Heart left ventricle (tissue), 16 donors: ENCODE measurements at places on chromosomes 11 and 22. TPM values are rescaled to one million over a fixed set of nuclear protein-coding genes. Genes with fewer than 3 reads are reported as not detected.
A peak's percentile ranks its signal among the peaks of the same experiment; 100 is the strongest.

Gene TTLL1
- 6.2 TPM for total RNA-seq

Gene OR4P4
- not detected for total RNA-seq

Gene GLYAT
- total RNA-seq = not detected

Gene INPPL1
- 138 TPM for total RNA-seq

Gene PHLDB1
- total RNA-seq = 116 TPM

Gene BSX
- total RNA-seq = not detected

Gene KRTAP5-10
- not detected for total RNA-seq

GRCh38 chr11:59756558-59756840, 1.3 kb downstream of the STX3 start:
- peaks cover 8% of the 10 kb centered on the region for H3K36me3 ChIP-seq
- DNase-seq = no peak

DNA sequence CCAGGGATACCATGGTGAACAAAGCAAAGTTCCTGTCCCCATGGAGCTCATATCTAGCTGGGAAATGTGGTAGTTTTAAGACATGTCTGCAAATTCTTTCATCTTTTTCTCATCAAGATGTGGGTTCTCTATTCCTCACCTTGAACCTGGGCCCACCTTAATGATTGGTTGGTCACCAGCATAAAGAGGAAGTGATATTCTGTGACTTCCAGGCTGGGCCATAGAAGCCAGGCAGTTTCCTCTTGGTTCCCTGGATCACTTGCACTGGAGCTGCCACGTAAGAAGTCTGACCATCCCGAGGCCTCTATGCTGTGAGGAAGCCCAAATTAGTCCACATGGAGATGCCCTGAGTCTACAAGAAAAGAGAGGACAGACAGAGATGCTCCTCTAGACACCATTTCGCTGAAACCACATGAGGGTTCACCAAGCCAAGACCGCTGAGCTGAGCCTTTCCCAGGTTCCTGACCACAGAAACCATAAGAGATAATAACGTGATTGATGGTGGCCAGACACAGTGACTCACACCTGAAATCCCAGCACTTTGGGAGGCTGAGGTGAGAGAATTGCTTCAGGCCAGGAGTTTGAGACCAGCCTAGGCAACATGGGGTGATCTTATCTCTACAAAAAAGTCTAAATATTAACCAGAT, 119.5 kb upstream of the ISX start:
- no peaks in the 10 kb centered on the region for H3K4me1 ChIP-seq

- H3K4me3 ChIP-seq = peak overlapping the region; percentile 91
- DNase-seq = no peak
- no peaks in the 10 kb centered on the region for H3K27me3 ChIP-seq
- H3K36me3 ChIP-seq = peaks cover 4% of the 10 kb centered on the region
Measured at GRCh38 chr11:86670181-86670580, 2.2 kb downstream of the ME3 start.

GRCh38 chr11:34623463-34623862, 2.6 kb downstream of the EHF start:
- no peaks in the 10 kb centered on the region for H3K4me1 ChIP-seq
- DNase-seq = no peak
- no peak overlapping the region for H3K27ac ChIP-seq
- no peak overlapping the region for H3K4me3 ChIP-seq

GRCh38 chr11:104691129-104691528, 207.1 kb downstream of the CASP12 start:
- H3K36me3 ChIP-seq = no peaks in the 10 kb centered on the region
- H3K27ac ChIP-seq = no peak overlapping the region
- no peak overlapping the region for H3K4me3 ChIP-seq
- no peaks in the 10 kb centered on the region for H3K4me1 ChIP-seq
- H3K27me3 ChIP-seq = no peaks in the 10 kb centered on the region

GRCh38 chr11:68674461-68674860, 9.9 kb upstream of the GAL start:
- peaks cover 5% of the 10 kb centered on the region for H3K4me1 ChIP-seq
- no peak overlapping the region for H3K27ac ChIP-seq
- H3K27me3 ChIP-seq = no peaks in the 10 kb centered on the region

- no peak for DNase-seq
- peaks cover 6% of the 10 kb centered on the region for H3K4me1 ChIP-seq
- no peaks in the 10 kb centered on the region for H3K27me3 ChIP-seq
Measured at GRCh38 chr22:28231441-28231840, 312.4 kb upstream of the PITPNB start.

DNA sequence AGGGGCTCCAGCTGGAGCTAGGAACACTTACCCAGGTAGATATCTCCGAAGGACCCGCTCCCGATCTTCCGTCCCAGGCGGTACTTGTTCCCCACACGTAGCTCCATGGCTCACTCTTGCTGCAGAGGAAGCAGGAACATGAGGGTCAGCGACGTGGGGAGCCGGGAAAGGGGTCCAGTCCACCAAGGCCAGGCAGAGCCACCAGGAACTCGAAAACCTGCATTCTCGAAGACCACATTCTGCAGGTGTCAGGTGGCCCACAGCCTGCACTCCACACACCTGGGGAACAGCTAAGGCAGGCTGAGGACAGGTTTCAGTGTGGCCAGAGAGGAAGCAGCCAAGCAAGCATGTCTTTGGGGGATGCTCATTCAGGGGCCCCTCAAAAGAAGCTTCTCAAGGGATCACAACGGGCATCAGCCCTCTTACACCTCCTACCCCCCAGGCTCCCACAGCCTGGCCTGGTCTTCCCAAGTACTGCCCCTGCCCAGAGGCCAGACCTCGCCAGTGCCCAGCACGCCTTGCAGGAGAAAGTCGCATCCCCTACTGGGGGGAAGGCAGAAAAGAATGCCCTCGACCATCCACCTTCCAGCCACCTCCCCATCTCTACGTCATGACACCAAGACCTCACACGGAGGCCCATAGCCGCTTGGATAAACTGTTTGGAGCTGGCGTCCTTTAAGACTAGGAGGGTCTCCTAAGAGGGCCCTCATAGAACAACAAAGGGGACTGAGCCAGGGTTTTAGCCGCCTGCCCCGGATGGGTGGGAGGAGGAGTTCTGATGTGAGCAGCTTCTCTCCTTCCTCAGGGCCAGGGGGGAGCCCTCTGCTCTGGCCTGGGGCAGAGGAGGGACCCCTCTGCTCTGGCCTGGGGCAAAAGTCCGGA, 2.9 kb downstream of the CSNK1E start:
- DNase-seq = no peak
- no peaks in the 10 kb centered on the region for H3K27me3 ChIP-seq
- H3K36me3 ChIP-seq = peaks cover 5% of the 10 kb centered on the region
- peaks cover 62% of the 10 kb centered on the region for H3K4me1 ChIP-seq

DNA sequence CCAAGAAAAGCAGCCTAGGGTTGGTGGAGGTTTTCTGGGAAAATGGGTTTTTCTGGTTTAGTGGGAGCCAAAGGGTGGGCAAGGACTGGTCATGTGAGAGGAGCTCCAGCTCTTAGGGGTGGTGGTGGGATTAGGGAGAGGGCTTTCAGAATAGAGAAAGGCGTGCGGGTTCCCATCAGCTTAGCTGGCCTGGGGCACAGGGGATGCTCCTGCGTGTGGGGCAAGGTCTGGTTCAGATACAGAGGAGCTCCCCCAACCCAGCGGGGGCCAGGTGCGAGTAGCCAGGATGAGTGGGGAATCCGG, 644 bp downstream of the TMEM134 start:
- no peaks in the 10 kb centered on the region for H3K36me3 ChIP-seq
- DNase-seq = no peak
- H3K27me3 ChIP-seq = no peaks in the 10 kb centered on the region
- peak overlapping the region; percentile 91 for H3K4me3 ChIP-seq
- peaks cover 20% of the 10 kb centered on the region for H3K4me1 ChIP-seq
- peak overlapping the region; percentile 94 for H3K27ac ChIP-seq

DNA sequence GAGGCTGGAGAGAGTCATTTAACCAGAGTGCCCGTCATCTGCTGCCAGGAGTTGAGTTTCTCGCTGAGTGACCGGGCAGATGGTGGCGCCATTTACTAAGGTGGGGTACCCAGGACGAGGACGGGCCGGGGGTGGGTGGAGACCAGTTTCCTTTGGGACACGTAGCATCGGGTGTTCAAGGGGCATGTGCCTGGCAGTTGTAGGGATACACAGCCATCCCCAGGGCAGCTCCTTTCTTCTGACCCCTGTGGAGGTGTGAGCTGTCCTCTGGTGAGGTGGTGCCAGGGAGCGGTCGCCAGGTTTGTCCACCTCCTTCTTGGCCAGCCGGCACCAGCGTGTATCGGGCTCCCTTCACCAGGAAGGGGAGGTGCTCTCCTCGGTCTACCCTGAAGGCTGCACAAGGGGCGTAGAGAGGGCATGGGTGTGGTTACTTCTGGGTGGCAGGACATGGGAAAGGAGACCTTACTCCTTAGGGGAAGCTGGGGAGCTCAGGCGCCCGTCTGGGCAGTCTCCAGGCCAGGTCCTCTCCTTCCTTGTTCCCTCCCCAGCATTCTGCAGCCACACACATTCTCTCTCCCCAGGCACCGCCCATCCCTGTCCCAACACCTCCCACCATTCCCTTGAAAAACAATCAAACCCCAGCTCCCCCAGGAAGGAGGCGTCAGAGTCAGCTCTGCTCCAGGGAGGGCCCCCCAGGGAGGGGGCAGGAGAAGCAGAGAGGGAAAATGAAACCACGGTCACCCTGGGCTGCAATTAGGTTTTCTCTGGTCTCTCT, 10.3 kb upstream of the MB start:
- H3K4me3 ChIP-seq = peak overlapping the region; percentile 39
- DNase-seq = peak; percentile 83
- peaks cover 6% of the 10 kb centered on the region for H3K4me1 ChIP-seq
- H3K27ac ChIP-seq = peak overlapping the region; percentile 82

DNA sequence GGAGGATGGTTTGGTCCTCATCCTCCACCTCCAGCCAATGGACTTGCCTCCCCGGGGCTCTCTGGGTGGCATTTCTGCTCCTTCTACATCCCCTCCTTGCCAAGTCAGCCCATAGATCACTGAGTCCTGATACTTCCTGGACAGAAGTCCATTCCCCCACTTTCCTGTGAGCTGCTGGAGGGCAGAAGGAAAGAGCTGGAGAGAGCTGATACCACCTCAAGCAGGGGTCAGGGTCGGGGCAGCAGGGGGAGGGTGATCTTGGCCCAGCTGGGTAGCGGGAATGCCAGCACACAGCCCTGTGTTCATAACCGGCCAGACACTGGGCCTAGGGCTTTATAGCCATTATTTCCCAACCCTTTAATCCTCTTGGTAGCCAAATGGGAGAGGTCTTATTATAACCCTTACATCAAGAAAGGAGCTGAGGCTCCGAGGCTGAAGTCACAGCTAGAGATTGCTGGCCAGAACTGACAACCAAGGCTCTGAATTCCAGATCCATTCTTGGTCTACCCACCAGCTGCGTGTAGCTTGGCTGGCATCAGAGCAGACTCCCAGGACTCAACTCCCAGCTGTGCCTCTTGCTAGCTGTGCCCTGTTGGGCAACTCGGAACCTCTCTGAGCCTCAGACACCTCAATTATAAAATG, 39.9 kb downstream of the CD6 start:
- H3K4me1 ChIP-seq = peaks cover 15% of the 10 kb centered on the region
- no peak for DNase-seq
- H3K4me3 ChIP-seq = no peak overlapping the region
- peaks cover 9% of the 10 kb centered on the region for H3K27me3 ChIP-seq
- no peak overlapping the region for H3K27ac ChIP-seq

DNA sequence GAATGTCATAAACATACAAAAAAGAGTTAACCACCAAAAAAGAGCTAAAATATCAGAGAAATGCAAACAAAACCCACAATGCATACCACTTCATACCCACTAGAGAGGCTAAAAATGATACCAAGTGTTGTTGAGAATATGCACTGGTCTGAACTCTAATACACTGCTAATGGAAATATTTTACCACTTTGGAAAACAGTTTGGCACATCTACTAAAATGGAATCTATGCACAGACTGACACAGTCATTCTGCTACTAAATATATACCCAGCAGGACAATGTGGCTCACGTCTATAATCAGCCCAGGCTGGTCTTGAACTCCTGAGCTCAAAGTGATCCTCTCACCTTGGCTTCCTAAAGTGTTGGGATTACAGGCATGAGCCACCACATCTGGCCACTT, 18.0 kb downstream of the MAPK1 start:
- peaks cover 3% of the 10 kb centered on the region for H3K36me3 ChIP-seq
- peak overlapping the region; percentile 86 for H3K27ac ChIP-seq
- no peaks in the 10 kb centered on the region for H3K27me3 ChIP-seq

GRCh38 chr22:26753125-26753862, 95.9 kb downstream of the MIAT start:
- no peaks in the 10 kb centered on the region for H3K4me1 ChIP-seq
- no peak for DNase-seq
- H3K36me3 ChIP-seq = no peaks in the 10 kb centered on the region
- no peak overlapping the region for H3K27ac ChIP-seq
- no peak overlapping the region for H3K4me3 ChIP-seq
- H3K27me3 ChIP-seq = no peaks in the 10 kb centered on the region

DNA sequence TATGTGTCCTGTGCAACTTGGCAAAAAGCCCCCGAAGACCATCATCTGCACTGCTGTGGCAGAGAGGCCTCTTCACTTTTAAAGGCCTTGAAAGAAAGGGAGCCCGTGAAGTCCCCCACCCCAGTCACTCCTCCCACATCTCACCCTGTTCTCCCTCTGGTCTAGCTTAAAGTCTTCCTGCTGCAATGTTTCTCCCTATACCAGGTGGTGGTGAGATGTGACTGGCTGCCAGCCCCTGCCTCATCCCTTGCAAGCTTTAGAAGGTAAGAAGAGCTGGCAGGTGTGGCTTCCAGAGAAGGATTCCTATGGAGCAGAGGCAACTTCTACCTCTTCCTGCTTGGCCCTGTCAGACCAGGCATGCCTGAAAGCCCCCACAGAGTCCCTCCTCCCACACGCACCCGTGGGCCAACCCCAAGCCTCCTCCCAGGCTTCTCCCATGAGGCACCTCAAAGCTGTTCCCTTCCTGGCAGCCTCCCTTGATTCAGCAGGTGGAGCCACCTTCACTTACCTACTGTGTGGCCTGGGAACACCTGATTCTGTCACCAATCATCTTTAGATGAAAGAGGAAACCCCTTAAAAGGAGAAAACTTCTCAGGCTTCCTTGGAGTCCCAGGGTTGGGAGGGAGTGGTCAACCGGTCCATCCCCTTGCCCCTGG, 4.0 kb upstream of the TRIM29 start:
- no peaks in the 10 kb centered on the region for H3K4me1 ChIP-seq
- no peak for DNase-seq
- no peak overlapping the region for H3K27ac ChIP-seq

- DNase-seq = no peak
- no peaks in the 10 kb centered on the region for H3K36me3 ChIP-seq
- H3K27ac ChIP-seq = no peak overlapping the region
- no peak overlapping the region for H3K4me3 ChIP-seq
Measured at GRCh38 chr11:121669422-121669821, 216.7 kb upstream of the SORL1-AS1 start.
